ENCODE measurements at places on chromosomes 1 and 21.

DNA sequence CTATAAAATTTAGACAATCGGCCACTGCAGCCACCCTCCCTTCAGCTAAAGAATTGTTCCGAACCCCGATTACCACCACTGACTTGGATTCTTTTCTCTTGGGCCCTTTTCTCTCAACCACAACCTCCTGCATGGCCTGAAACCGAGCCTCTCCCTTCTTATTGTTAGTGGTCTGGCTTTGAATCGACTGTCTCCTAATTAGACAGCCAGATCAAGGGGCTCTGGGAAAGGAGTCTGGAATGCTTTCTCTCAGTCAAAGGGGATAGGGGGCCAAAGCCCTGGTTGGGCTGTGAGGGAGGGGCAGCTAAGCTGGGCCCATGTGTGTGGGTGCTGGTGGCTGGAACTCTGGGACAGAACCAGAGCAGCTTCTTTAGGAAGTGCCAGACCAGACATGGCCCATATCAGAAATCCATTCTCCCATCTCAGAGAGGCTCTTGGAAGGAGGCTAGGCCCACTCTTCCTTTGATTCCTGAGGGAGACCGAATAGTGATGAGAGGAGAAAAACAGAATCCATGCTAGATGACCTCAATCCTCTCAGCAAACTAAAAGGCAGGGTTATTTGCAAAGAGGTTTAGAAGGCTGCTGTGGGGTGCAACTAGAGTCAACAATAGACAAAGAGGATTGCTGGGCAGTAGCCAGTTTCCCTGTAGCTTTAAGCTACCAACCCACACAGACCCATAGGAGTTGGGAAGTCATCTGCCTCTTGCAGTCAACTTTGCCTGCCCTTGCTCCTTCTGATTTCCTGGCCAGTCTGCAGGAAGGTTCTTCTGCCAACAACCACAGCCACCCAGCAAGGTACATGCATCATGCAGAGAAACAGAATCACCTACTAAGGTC, 117.6 kb downstream of the AK5 start:
- DNase-seq: no peak

GRCh38 chr21:14361958-14362357, 21.0 kb downstream of the HSPA13 start:
- DNase-seq: no peak

DNA sequence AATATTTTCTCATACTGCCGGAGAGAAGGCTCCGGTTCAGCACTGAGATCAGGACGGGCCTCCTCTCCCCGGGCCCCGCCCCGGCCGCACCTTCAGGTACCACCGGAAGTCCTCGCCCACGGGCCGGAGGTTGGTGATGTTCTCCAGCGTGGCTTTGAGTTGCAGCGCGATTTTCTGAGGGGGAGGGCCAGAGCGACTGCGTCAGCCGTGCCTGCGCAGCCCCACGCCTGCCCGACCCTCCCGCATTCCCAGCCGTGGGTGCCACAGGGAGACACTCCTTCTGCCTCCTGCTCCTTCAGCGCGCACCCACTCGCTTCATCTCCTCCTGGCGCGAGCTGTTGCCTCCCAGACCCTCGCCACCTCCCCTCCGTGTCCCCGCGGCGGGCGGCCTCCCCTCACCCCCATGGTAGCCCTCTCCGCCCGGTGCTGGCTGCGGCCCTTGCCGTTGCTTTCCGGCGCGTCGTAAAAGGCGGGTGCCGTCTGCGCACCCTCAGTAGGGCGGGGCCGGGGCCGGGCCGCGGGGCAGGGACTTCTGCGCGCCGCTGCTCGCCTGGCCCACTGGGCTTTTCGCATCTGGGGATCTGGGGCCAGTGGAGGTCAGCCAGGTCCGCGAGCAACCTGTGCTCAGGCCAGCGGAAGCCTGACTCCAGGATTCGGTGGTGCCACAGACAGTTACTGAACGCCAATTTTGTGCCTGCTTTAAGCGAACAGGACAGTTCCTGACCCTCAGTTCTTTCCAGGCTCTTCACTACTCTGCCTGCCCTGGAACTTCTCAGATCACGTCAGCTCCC, at the start of gene CZIB:
TSS of gene CZIB (minus strand) at position 464 of the 791 bp plus-strand sequence. CDS start at position 405, 59 bp downstream.
- peak; percentile 97 for DNase-seq

DNA sequence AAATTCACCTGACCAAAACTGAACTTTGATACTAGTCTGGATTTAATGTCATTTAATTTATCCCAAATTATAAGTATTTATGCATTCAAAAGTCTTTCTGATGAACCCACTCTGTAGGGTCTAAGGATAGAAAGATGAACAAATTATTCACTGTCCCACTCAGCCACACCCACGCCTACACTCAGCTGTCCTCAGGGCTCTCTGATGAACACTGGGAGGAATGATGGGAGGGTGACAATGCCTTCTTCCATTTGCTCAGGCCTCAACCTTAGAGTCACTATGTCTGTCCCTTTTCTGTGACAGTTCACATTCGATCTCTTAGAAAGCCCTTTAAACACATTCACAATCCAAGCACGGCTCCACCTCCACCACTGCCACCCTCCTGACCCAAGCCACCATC, 41.8 kb downstream of the KCNJ6 start:
- no peak for DNase-seq

- DNase-seq: no peak
Measured at GRCh38 chr1:155210314-155211104, 2.0 kb downstream of the MTX1 start.

DNA sequence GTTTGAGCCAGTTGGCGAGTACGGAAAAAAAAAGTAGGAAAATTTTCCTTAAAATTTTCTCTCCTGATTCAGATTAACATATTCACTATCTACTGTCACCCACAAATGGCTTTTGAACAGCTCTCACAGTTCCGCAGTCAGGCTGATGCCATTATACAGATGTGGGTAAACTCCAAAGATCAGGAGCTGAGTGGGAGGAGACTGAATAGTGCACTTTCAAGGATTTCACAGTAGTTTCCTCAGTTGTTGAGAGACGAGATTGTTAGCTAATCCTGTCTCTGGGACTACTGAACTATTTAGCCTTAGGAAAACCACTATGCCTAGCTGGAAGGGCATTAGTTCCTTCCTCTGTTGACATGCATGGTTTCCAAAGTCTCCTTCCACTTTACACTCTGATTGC, 3.2 kb upstream of the DISP1 start:
- DNase-seq: no peak

GRCh38 chr1:26477446-26478152, 5.4 kb downstream of the HMGN2 start:
- no peak for DNase-seq

GRCh38 chr1:97909266-97909665, 11.6 kb downstream of the DPYD start:
- DNase-seq: no peak

DNA sequence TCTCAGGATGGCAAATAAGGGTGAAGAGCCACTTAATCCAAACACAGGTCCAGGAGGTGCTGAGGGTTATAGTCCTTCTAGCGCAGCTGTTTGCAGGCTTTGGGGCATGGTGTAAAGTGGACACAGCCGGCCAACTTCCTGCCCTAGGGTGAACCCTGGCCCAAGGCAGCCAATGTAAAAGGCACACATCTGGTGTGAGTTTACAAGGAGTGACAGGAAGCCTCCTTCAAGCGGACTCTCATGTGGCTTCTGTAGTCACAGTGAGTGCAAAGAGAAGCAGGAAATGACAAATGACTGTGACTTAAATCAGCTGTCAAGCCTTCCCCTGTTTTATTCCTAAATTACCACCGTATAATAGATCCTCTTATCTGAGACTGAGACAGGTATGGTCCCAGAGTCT, 213.0 kb downstream of the CRB1 start:
- DNase-seq: no peak

DNA sequence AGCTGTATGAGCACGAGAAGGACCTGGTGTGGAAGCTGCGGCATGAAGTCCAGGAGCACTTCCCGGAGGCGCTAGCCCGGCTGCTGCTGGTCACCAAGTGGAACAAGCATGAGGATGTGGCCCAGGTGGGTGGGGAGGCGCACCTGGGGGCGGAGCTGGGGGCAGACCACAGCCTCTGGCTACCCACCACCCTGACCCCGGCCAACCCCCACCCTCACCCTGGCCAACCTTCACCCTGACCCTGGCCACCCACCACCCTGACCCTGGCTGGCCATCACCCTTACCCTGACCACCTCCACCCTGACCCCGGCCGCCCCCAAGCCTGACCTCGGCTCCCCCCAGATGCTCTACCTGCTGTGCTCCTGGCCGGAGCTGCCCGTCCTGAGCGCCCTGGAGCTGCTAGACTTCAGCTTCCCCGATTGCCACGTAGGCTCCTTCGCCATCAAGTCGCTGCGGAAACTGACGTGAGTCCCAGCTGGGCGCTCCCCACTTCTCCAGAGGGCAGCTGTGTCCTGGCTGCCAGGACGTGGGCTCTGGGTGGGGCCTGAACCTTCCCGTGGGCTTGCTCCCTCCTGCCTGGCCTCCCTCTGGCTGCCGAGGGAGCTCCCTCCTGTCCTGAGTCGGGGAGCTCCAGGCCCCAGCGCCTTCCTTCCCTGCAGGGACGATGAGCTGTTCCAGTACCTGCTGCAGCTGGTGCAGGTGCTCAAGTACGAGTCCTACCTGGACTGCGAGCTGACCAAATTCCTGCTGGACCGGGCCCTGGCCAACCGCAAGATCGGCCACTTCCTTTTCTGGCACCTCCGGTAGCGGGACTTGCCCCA, 69.5 kb downstream of the PIK3CD start:
- no peak for DNase-seq

GRCh38 chr1:5973771-5974170, 18.5 kb downstream of the NPHP4 start:
- DNase-seq: no peak

DNA sequence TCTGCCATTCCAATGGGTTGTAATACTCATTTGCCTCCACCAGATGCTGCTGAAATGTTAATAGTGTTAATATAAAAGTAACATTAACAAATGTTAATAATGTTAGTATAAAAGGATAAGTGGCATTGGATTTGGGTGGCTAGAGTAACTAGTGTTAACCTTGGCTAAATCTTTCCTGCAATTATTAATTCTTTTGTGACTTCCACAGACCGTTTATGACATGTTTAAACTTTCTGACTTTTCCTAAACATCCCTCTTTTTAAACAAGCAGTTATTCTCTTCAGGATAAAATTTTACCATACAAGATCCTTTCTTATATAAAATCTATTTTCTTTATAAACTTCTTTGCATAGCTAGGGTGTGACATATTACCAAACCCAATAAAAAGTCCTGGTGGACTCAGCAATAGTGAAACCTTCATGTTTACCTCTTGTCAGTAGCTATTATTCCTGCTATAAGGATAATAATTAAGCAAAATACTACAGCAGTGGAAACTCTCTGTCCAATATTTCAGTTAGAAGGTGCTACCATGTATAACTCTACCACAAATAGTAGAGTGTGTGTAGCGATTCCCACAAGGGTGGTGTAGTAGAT, 41.5 kb downstream of the CCDC30 start:
- no peak for DNase-seq

GRCh38 chr1:36385410-36386264, at the start of gene STK40:
TSS of gene STK40 (minus strand) at chr1:36385924. CDS start at chr1:36361332, 24,592 bp downstream.
- DNase-seq: peak; percentile 97

GRCh38 chr1:116573431-116574095, 2.7 kb upstream of the CD58 start:
- no peak for DNase-seq

DNA sequence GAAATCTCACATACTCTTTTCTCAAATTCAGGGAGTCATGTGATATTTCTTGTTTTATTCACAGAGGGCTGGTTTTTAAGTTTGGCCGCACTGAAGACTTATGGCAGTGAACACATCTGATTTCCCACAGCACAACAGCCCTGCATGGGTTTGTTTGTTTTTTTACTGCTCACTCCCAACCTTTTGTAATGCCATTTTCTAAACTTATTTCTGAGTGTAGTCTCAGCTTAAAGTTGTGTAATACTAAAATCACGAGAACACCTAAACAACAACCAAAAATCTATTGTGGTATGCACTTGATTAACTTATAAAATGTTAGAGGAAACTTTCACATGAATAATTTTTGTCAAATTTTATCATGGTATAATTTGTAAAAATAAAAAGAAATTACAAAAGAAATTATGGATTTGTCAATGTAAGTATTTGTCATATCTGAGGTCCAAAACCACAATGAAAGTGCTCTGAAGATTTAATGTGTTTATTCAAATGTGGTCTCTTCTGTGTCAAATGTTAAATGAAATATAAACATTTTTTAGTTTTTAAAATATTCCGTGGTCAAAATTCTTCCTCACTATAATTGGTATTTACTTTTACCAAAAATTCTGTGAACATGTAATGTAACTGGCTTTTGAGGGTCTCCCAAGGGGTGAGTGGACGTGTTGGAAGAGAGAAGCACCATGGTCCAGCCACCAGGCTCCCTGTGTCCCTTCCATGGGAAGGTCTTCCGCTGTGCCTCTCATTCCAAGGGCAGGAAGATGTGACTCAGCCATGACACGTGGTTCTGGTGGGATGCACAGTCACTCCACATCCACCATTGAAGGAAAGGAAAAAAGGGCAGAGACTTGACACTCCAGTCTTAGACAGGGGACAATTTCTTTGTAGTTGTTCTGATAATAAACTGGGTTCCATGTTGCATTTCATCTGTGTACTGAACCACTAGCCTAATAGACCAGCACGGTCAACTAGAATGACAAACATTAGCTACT, 22.8 kb downstream of the TMEM50A start:
- DNase-seq: no peak

- DNase-seq: no peak
Measured at GRCh38 chr1:164363980-164364379, 195.0 kb upstream of the PBX1 start.

- DNase-seq: no peak
Measured at GRCh38 chr1:36937371-36937770, 96.9 kb downstream of the GRIK3 start.

GRCh38 chr1:226304291-226304955, 4.5 kb downstream of the LIN9 start:
- no peak for DNase-seq

- DNase-seq: no peak
Measured at GRCh38 chr1:56920591-56921001, 45.2 kb downstream of the C8B start.

- DNase-seq: no peak
Measured at GRCh38 chr1:87644579-87645190, 316.0 kb downstream of the LMO4 start.

DNA sequence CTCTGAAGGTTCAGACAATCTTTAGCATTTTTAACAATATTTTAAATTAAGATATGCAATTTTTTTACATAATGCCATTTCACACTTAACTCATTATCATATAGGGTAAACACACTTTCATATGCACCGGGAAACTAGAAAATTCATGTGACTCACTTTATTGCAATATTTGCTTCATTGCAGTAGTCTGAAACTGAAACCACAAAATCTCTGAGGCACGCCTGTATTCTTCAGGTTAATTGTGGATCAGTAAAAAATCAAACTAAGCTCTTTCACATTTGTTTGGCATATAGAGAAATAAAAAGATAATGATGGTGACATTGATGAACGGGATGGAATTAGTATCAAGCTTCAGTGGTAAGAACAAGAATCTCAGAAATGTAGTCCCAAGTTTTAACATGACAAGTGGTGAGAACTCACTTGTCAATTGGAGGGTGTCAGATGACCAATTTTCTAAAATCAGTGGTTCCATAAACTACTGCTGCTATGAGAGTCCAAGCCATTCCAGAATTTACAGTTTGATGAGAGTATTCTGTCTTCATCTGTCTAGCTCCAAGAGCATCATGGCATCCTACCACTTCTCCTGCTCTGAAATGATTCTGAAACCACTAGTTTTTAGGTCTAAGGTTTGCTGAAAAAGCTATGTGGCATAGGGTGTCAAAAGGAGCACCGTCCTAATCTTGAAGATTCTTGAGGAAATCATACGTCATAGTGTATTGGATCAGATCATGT, 281.0 kb downstream of the PTPRC start:
- no peak for DNase-seq
